Activated CD4-positive, alpha-beta memory T cell treated with anti-CD3 and anti-CD28 coated beads, Interleukin-2, amount 10 ng/mL, durations not matched to agents 7 days and 5 days (primary cell): ENCODE measurements at places on chromosomes 6 and 20. TPM values are rescaled to one million over a fixed set of nuclear protein-coding genes. Genes with fewer than 3 reads are reported as not detected.

DNA sequence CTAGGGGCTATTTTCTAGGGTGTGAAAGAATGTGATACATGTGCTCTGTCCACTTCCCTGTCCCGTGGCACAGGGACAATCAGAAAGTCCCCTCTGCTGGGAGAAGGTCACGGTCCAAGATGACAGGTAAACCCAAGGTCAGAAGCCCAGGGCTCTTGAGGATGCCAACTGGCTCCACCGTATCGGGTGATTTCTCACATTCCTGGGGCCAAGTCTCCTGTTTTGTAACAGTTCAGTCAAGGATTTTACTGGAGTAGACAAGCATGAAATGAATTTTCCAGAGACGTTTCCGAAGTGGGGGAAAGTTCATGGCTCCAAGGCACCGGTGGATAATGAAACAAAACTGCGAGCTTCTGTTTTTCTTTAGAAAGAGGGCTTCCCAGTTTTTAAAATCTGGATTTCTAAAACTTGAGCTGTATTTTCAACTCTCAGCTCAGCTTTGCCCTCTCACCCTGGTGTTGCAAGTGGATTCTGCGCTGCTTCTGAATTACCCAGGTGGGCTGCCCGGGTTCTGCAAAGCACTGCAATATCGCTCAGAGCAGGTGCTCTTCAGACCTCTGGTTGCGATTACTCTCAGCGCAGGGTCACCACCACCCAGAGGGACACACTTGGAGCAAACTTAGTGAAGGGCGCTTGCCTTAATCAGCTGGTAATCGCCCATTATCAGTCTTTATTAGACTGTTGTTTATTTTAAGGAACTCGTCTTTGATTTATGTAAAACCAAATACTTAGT, 64.4 kb upstream of the TMEM170B start:
- no peak for DNase-seq

GRCh38 chr6:90365002-90365401, 68.4 kb upstream of the BACH2 start:
- no peak for DNase-seq

- peak; percentile 61 for DNase-seq
These were observed 38.4 kb upstream of the OCSTAMP start for GRCh38 chr20:46588532-46589511.

DNA sequence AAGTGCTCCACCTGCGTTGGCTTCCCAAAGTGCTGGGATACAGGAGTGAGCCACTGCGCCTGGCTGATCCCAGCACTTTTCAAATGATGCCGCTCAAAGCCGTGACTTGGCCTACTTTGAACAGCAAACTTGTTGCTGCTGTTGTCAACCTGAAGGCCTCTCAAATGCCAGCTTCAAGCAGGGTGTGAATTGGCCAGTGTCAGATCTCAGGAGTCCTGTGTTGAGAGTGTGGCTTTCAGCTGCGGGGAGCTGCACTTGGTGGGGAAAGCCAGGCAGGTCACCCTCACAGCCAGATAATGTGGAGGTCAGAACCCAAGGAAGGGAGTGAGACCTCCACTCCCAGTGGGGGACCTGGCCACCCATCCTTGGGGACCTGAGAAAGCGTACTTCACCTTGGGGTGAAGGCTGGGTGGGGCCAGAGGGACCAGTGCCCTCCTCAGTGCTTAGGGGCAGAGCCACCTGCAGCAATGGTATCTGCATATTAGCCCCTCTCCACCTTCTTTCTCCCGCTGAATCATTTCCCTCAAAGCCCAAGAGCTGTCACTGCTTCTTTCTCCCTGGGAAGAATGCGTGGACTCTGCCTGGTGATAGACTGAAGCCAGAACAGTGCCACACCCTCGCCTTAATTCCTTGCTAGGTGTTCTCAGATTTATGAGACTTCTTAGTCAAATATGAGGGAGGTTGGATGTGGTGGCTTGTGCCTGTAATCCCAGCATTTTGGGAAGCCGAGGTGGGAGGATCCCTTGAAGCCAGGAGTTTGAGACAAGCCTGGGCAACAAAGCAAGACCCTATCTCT, 19.1 kb upstream of the PANK2 start:
- DNase-seq = no peak

DNA sequence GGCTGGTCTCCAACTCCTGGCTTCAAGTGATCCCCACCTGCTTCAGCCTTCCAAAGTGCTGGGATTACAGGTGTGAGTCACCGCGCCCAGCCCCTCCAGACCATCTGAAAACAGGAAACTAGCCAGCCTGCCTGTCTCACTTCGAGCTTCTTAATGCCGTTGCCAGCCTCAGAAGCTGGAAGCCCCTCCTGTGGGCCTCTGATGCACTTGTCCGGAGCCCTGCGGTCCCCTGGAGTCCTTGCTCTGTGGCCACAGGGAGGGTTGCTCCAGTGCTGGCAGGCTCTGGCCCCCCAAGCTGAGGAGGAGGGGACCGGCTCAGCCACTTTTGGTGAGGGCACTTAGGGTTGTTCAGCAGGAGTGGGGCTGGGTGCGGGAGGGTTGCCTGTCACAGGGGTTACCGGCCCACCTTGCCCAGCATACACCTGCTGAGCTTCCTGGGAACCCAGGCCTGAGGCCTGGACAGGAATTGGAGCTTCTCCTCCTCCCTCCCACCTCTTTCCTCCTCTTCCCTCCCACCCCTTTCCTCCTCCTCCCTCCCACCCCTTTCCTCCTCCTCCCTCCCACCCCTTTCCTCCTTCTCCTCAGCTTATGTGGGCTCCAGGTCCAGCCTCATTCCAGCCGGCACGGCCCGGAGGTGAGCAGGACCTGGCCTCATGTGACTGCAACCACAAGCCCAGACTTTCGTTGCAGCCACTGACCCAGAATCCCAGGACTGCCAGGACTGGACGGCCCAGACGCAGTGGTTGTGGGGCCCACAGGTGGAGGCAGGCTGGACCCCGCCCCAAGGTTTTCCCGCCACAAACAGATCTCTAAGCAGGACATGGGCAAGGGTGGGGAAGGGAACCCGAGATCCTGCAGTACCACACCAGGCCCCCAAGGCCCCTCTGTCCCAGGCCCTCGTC, 9.4 kb upstream of the BIRC7 start:
- no peak for DNase-seq

- no peak for DNase-seq
These were observed 11.0 kb downstream of the OTOR start for GRCh38 chr20:16759181-16759563.

GRCh38 chr20:50286609-50287008, 96.0 kb downstream of the CEBPB start:
- DNase-seq = no peak

DNA sequence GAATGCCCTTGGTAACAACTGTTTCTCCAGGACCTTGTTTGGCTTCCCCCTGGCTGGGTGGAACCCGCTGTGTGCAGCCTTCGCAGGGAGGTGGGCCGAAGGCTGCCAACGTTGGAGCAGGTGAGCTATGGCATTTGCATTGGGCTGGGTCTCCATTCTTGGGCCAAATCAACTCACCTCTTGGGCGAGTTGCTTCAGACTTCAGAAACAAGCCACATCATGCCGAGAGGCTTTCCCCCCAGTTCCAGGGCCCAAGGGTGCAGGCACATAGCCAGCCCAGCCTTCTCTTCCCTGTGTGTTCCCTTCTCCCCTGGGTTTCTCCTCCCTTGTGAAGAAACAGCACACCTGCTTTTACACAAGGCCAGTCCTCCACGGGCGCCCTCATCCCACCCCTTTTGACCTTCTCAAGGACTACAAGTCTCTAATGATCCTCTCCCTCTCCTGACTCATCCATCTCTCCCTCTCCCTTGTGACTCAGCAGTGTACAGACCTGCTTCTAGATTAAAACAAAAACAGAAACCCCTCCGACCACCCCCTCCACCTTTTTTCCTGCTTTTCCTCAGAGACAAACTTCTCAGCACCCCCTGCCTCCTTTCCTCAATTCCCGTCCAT, 41.6 kb downstream of the FAM209B start:
- DNase-seq = no peak

DNA sequence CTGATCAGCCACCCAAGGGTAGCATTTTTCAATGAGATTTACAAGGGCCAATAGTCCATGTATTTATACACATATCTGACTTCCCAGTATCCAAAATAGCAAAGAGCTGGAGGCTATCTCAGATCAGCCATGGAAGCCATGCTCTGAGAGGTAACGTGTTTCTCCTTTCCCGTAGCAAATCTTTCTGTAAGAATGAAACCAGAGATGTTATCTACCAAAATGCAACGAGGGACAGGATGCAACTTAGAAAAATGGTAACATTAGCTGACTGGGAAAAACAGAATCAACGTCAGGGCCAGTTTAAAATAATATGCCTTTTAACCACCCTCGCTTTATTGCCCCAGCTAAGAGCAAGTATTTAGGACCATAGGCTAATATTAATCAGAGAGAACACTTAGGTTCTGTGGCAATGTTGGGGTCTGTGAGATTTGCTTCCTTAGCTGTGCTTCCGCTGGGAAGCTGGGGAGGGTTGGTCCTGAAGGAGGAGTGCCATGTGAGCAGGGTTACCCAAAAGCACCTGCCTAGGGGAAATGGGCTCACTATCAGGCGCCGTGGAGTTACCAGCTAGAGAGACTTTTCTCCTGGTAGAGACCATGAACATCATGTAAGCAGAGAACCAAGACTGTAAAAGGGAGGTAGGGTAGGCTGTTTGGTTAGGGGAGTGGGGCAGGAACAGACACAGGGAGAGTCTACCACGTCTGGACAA, 1.2 kb downstream of the ZNF831 start:
- peak; percentile 35 for DNase-seq

GRCh38 chr20:61053487-61053886, 198.6 kb upstream of the CDH4 start:
- DNase-seq = no peak

GRCh38 chr6:127053032-127053874, 65.2 kb upstream of the RSPO3 start:
- DNase-seq = no peak

DNA sequence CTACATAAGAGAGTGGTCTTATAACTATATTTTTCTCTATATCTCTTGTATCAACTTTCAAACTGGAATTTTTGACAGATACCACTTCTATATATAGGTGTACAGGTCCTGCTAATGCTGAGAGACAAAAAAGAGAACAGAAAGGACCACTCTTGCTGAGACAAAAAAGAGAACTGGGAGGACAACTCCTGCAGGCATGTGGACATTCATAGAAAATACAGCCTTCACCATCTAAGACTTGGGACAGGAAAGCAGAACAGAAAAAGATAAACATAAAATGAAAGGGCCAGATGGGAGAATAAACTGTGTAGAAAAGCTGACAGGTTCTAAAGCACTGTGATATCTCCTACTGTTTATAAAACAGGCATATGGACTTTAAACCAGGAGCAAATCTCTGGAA, 541.0 kb upstream of the ADGRB3 start:
- DNase-seq = no peak

GRCh38 chr6:133906050-133906449, 17.1 kb downstream of the TCF21 start:
- no peak for DNase-seq

DNA sequence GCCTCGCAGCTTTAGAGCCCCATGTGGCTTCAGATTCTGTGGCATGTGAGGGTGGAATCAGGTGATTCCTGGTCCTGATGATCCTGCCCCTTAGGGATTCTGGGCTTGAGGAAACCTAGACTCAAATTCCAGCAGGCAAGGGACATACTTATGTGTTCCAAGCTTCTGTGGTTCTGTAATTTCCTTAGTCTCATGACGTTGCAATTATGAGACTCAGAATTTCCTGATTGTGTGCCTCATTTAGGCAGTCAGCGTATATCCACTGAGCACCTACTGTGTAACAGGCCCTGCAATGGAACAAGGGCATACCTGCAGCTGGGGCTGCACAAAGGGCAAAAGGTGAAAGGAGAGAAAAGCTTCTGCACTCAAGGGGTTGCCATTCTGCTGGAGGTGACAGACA, 11.6 kb upstream of the BPIFB4 start:
- no peak for DNase-seq

- no peak for DNase-seq
These were observed 57.7 kb downstream of the RBM38 start for GRCh38 chr20:57448764-57449354.

GRCh38 chr20:3472105-3472504, 1.3 kb downstream of the ATRN start:
- no peak for DNase-seq

DNA sequence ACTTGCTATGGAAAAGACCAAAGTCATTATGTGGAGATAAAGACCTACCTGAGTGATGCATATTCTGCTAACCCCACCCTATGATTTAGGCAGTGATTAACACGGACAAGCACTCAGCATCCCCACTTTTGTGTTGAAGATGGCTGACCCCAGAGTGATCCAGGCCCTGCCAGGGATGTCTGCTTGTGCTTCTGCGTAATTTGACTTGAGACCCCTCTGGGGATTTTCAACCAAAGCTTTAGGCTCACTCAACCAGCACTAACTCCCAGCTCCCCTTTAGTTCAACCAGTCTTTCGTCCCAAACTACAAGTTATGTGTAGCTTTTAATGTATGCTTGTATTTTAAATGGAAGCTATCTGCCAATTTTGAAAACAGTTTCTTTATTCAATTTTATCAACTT, 538.0 kb upstream of the ID4 start:
- no peak for DNase-seq

GRCh38 chr20:11155156-11155756, 481.5 kb upstream of the JAG1 start:
- DNase-seq = no peak

GRCh38 chr6:116046737-116047136, 14.0 kb downstream of the FRK start:
- no peak for DNase-seq

DNA sequence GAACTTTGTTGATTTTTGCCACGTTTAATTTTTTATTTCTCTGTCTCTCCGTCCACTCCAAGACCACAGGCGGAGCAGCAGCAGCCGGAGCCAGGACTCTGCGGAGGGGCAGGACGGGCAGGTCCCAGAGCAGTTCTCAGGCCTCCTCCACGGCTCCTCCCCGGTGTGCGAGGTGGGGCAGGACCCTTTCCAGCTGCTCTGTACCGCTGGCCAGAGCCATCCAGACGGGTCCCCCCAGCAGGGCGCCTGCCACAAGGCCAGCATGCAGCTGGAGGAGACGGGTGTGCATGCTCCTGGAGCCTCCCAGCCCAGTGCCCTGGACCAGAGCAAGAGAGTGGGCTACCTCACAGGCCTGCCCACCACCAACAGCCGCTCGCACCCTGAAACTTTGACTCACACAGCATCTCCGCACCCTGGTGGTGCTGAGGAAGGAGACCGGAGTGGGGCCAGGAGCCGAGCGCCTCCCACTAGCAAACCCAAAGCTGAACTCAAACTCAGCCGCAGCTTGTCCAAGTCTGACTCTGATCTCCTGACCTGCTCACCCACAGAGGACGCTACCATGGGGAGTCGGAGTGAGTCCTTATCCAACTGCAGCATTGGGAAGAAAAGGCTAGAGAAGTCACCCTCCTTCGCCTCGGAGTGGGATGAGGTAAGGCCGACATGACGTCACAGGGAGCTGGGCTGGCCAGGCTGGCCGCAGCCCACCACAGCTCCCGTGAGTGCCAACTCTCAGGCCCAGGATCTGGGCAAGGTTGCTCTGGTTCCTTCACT, 123.5 kb downstream of the TCP11 start:
- no peak for DNase-seq

GRCh38 chr6:65646544-65646943, 60.5 kb downstream of the EYS start:
- no peak for DNase-seq

- DNase-seq = no peak
These were observed 16.7 kb upstream of the AVP start for GRCh38 chr20:3101251-3101650.

Gene OR2B3
- not detected for total RNA-seq

Gene MCCD1
- not detected for total RNA-seq

Gene CCM2L
- total RNA-seq = not detected

Gene CST4
- total RNA-seq = not detected

Gene CALHM6
- total RNA-seq = 13.1 TPM

Gene UNC5CL
- total RNA-seq = 2.3 TPM

Gene PLEKHG1
- 2.3 TPM for total RNA-seq

Gene SIGLEC1
- total RNA-seq = 0.03 TPM
